BE2C (cell line): ENCODE measurements at places on chromosomes 7 and 10.

GRCh38 chr7:71135663-71136062 is 3.7 kb downstream of the GALNT17 start:
- DNase-seq = no peak

GRCh38 chr7:156616269-156617202 is 24.0 kb upstream of the RNF32 start:
- DNase-seq = no peak

DNA sequence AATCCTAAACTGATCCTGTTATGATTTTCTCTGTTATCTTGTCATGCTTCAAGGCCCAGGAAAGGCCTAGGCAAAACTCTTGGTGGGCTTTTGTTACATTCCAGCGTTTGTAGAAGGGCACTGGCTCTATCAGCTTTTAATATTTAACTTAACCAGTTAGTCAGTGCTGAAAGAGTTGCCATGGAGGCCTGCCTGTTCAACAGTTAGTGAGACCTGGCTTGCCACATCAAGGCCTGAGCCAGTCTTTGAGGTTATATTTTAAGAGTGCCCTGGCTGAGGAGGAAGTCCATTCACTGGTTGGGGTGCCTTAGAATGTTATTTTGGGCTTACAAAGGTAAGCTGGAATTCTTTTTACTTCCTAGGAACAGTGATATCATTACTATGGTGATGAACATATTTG is 144.1 kb upstream of the NRG3 start:
- no peak for DNase-seq

DNA sequence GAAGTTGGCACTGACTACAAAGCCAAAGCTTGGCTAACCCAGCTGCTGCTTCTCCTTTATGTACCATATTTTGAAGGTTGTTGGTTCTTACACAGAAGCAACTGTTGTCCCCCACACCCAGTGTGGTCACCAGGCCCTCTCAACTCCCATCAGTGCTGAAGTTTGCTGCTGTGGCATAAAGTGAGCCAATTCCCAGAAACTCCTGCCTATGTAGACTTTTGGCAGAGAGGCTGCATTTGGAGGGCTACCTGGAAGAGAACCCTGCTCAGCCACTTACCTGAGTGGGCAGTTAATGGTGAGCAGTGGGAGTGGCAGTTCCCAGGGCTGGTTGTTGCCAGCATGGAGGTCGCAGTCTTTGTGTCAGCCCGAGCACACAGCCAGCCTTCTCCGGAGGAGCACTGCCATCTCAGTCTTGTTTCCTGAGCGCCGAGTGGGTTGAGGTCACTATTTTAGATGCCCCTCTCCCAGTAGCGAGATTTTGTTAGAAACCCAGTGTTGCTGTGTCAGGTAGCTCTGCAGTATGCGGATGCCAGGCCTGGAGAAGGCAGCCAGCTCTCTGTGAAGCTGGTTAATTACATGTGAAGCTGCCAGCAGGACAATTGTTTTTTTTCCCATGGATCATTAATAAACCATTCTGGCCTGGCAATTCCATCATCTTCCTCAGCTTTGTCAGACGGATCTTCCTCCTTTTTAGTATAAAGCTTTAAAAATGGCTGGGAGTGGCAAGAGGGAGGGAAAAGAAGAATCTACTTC is 24.5 kb downstream of the LRRC4 start:
- DNase-seq = no peak

- DNase-seq = no peak
Observed at GRCh38 chr10:130771491-130771946, 540.0 kb downstream of the TCERG1L start.

DNA sequence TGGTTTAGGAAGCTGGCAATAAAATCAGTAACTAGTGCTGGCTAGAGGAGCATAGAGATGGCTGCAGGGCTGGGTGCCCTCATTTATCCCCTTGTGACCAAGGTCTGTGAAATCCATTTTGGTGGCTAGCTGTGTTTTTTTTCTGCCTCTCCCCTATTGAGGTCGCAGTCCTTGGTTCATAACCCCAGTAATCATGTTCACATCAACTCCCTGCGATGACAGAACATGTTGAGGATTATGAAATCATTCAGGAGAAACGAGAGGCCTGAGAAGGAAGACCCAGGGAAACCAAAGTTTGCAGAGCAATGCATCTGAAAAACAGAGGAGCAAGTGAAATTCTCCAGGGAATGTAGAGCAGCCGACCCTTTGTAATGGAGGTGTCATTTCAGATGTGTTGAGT is 126.9 kb downstream of the TACC2 start:
- no peak for DNase-seq

DNA sequence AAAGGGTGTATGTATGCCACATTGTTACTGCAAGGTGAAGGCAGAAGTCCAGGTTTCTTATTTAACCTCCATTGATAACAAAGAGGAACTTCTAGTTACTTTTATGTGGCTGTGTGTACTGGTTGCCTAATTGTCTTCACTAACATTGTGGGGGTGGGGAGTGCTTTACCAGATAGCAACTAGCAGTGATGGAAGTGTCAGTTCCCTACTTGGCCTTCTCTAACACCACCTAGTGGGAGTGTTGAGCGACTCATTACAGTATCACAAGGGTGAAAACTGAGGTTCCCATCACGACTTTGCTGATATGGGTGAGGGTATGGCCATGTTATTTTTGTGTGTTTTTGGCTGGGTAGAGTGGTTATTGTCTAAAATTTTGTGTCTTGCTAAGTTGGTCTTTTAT is 274.4 kb downstream of the THSD7A start:
- peak; percentile 20 for DNase-seq

DNA sequence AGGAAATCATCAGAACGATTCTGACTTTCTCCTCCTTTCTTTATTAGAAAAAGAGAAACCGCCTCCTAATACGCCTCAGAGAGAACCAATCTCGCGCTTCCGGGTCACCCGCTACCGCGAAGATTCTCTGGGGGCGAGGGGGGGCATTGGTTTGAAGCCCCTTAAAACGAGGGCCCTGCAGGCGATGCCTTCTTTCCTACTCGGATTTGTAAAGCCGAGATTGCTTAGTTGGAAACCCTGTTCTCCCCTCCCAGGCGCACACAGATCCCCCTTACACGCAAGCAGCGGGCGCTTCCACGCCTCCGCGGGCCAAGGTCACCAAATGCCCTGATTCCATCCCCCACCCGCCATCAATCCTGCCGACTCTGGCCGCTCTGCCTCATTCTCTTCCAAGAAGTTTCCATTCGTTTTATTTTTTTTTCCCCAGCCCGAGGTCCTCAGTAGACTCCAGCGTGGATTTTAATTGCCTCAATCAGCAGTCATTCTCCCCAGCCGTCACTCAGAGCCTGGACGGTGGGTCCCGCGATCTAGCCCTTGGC is 1.1 kb upstream of the GAD2 start:
- no peak for DNase-seq
